NCI-H226 (cell line): ENCODE measurements at places on chromosomes 2 and 18.

GRCh38 chr2:220215785-220216184 is 588.4 kb downstream of the SLC4A3 start:
- DNase-seq: no peak

- no peak for DNase-seq
Measured at GRCh38 chr18:75159238-75159518, 49.8 kb downstream of the PTGR3 start.

GRCh38 chr2:132279344-132279743 is 117.6 kb upstream of the ANKRD30BL start:
- DNase-seq: no peak

DNA sequence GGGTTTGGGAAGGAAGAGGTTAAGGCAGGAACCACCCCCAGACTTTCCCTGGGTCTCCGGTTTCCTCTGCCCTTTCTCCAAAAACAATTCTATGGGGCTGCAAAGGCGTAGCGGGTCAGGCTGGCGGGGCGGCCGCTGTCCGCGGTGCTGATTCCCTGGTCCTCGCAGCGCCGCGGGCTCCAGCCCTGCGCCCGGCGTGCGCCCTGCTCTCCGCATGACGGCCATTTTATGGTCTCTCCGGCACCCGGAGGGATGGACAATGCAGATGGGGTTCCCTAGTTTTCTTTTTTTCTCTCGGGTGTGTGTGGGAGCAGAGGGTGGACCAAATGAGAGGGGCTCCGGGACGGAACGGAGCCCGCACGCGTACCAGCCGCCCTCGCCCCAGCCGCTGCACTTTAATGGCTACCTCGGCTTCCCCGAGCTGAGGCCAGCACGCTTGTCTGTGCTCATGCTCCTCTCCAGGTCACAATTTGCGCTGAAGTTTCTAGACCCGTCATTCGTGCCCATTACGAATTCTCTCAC is 1.6 kb downstream of the ST8SIA3 start:
- DNase-seq: no peak

DNA sequence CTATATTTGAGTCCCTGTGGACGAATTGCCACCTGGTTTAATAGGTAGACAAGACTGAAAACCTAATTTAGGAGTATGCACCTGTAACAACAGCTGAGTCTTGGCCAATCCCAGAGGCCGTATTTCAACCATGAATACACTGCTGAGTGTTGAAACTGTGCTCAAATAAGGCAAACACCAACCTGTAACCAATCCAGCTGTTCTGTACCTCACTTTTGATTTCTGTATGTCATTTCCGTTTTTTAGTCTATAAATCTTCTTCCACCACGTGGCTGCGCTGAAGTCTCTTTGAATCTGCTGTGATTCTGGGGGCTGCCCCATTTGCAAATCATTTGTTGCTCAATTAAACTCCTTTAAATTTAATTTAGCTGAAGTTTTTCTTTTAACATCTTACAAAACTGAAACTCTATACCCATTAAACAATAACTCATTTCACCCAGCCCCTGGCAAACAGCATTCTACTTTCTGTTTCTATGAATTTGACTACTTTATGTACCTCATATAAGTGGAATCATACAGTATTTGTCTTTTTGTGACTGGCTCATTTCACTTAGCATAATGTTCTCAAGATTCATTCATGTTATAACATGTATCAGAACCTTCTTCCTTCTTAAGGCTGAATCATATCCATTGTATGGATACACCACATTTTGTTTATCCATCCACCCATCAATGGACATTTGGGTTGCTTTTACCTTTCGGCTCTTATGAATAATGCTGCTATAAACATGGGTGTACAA is 7.5 kb upstream of the YPEL5 start:
- DNase-seq: no peak

DNA sequence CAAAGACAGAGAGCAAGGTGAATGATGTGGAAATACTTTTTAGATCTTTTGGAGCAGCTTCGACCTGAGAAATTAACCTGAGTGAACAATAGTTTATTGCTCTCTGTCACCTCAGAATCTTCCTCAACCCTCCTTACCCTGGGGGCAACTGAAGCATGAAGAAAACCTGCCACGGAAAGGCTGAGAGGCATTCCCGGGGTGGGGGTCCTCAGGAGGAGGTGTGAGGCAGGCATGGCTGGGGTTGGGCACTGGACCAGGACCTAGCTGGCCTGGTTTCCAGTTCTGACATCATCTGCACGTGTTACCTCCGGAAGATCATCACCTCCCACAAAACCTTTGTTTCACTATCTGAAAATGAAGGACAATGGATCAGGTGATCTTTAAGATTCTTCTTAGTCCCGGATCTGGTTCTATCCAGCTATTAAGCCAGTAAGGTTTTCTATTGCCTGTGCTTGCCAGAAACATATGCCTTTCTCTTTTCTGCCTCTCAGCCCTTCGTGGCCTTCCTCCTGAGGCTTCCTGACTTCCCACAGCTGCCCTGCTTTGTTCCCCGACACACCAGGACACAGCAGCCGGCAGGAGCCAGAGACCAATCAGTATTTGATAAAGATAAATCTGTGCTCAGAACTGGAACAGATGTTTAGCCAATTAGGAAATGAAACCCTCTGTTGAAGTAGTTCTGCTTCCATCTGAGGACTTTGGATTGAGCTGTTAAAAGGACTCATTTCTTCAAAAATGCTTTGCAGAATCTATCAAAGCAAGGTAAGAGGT is 232.5 kb downstream of the TDRD15 start:
- no peak for DNase-seq
